ENCODE measurements at places on chromosomes 3 and 15. TPM values are rescaled to one million over a fixed set of nuclear protein-coding genes. Genes with fewer than 3 reads are reported as not detected.

The FES gene
- polyA plus RNA-seq: 0.03 TPM

The PARP15 gene
- not detected for polyA plus RNA-seq

The PCLAF gene
- polyA plus RNA-seq: 46.0 TPM

The ZNF609 gene
- 10.3 TPM for polyA plus RNA-seq

The SLC2A2 gene
- polyA plus RNA-seq: 0.63 TPM

The SAXO2 gene
- polyA plus RNA-seq: 5.4 TPM

The CCR2 gene
- not detected for polyA plus RNA-seq

DNA sequence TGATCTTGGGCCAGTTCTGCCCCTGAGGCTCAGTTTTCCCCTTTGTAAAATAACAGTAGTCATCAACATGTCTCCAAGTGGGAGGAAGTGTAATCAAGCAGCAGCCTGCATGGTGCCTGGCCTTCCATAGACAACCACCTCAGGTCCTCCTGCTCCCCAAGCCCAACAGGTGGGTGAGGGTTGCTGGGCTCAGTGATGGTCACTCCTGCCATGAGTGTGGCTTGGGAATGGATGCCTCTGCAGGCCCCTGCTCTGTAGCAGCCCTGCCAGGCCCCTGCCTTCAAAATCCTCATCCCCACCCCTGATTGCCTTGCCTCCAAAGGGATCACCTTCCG, 59.1 kb upstream of the SLC6A1 start:
- no peak overlapping the region for H3K4me3 ChIP-seq
- no peak for DNase-seq
- no peaks in the 10 kb centered on the region for H3K36me3 ChIP-seq
- H3K4me1 ChIP-seq: peaks cover 24% of the 10 kb centered on the region
- H3K27me3 ChIP-seq: no peaks in the 10 kb centered on the region

DNA sequence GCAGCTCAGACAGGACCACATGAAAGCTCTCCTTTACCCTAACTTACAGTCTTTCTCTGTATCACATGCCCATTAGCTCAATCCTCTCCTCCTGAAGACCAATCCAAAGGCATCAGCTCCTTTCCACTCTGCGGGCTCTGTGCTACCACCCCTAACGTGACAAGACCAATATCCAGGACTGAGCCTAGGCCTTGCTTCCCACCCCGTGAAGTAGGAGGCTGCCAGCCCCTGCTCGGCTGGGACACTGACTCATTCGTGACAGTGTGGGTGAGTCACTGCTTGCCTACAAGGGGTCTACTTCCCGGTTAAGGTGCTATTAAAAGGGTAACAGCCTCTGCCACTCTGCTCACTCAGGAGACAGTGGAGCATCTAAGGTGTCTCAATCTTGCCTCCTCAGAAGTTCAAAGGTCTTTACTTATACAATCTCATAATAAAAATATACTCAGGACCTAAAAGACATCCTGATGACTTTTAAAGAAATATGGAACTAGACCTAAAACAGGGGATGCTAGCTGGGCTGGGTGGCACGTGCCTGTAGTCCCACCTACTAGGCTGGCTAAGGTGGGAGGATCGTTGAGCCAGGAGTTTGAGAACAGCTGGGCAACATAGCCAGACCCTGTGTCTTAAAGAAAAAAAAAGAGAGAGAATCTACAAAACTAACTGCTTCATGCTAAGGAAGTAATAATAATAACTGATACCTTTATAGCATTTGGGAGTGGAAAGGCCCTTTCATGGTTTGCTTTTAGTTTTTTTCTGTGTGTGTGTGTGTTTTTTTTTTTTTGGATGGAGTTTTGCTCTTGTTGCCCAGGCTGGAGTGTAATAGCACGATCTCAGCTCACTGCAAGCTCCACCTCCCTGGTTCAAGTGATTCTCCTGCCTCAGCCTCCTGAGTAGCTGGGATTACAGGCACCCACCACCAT, 55.0 kb downstream of the TMEM44 start:
- DNase-seq: no peak
- peaks cover 2% of the 10 kb centered on the region for H3K4me1 ChIP-seq
- H3K36me3 ChIP-seq: no peaks in the 10 kb centered on the region
- H3K4me3 ChIP-seq: no peak overlapping the region
- no peaks in the 10 kb centered on the region for H3K27me3 ChIP-seq

DNA sequence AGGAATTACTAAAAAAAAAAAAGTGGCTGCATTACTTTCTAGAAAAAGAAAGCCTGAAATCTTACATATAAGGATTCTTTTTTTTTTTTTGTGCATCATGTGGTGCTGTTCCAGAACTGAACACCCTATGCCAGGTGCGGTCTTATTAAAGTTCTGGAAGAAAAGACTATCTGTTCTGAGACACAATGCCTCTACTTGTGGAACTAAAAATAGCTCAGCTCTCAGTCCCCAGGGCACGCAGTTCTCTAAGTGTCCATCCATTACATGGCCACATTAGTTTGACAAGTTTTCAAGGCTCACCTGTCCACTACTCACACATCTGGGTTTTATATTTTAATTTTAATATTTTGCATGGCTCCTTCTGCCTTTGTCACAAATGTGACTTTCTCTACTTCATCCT, 126.6 kb upstream of the ADAMTS9 start:
- no peaks in the 10 kb centered on the region for H3K27me3 ChIP-seq
- 0 out of 2 replicates have a peak, but pooled peaks cover 10% of the 10 kb centered on the region for H3K4me1 ChIP-seq
- no peak overlapping the region for H3K4me3 ChIP-seq
- H3K36me3 ChIP-seq: no peaks in the 10 kb centered on the region

DNA sequence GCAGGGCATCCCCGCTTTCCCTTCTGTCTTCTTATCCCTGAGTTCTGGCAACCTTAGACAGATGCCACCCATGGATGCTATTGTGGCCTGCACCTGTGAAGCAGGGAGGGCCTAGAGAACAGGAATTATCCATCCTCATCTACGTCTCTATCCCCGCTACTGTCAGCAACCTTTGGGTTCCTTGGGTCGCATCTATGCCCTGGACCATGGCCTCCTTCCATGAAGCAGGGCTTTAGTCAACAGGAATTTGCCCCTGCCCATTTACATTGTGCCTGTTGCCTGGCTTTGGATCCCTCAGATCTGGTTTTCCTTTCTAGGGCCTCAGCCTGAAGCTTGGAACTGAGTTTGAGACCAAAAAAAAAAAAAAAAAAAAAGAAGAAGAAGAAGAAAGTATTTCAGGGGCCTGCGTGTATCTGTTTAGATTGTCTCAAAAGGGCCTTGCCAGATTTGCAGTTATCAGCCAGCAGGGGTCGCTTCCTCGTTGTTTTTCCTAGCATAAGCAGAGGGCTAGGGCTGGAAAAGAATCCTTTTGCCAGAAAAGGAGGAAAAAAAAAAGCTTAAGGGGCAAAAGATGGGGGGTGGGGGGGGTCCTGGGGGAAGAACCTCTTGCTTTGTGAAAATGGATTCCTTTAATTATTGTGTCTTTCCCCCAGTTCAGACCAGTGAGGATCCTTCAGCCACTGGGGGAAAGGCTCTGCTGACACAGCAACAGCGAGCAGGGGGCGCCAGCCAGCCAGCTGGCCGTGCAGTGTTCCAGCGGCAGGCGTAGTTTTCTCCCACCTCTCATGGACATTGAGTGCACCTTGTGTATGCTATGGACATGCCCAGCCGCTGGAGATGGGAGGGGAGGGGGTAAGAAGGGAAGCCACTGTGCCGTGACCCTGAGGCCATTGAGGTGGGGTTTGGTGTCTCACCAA, 65.7 kb upstream of the ALDH1L1 start:
- DNase-seq: peak; percentile 59
- H3K4me1 ChIP-seq: no peaks in the 10 kb centered on the region

GRCh38 chr3:94520364-94520763, 457.5 kb downstream of the NSUN3 start:
- DNase-seq: no peak
- H3K4me3 ChIP-seq: no peak overlapping the region
- H3K27me3 ChIP-seq: no peaks in the 10 kb centered on the region
- no peak overlapping the region for H3K27ac ChIP-seq
- no peaks in the 10 kb centered on the region for H3K36me3 ChIP-seq
- no peaks in the 10 kb centered on the region for H3K4me1 ChIP-seq

- DNase-seq: no peak
- H3K36me3 ChIP-seq: no peaks in the 10 kb centered on the region
- no peak overlapping the region for H3K4me3 ChIP-seq
- no peaks in the 10 kb centered on the region for H3K27me3 ChIP-seq
- peaks cover 4% of the 10 kb centered on the region for H3K4me1 ChIP-seq
Observed at GRCh38 chr3:148233403-148233802, 464.3 kb upstream of the AGTR1 start.

DNA sequence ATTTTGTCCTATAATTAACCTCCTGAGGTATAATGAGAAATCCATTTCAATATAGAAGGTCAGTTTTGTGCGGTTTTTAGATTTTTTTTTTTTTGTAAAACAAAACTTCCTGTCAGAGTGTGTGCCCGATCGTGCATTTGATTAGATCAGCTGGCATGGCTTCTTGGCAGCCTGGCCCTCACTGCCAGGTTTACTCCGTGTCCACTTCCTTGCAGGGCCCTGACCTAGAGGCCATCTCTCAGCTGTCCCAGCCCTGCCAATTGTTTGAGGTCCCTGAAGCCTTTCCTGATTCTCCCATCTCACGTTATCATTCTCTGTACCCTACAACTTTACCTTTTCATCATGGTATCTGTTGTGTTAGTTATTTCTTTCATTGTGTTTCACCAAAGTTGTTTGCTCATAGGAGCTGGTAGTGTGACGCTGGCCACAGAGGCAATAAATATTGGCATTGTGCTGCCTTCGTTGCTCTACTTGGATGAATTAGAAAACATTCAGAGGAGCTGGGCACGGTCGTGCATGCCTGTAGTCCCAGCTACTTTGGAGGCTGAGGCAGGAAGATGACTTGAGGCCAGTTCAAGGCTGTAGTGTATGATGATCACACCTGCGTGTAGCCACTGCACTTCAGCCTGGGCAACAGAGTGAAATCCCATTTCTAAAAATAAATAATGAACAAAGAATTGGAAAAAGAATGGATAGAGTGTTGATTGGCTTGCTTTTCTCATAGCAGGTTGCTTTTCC, 202.0 kb downstream of the GHSR start:
- H3K4me1 ChIP-seq: peaks cover 8% of the 10 kb centered on the region
- H3K27ac ChIP-seq: peak overlapping the region; percentile 30
- H3K36me3 ChIP-seq: peaks cover 20% of the 10 kb centered on the region
- no peak overlapping the region for H3K4me3 ChIP-seq
- peak; percentile 28 for DNase-seq

DNA sequence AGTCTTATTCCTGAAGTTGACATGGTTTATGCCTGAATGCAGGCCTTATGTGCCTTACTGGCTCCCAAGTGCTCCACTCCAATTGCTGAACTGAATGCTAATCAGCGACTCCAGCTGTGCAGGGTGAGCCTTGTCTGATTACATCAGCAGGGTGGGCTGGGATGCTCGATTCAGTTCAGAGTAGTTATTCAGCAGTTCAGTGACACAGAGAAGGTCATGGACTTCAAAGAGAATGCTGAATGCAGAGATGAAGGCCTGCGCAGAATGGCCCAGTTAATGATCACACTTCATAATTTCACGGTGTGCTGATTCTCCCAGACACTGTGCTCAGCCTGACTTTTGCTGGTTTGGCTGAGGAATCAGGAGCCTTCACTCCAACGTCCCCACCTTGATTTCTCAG, 63.6 kb downstream of the CLDN1 start:
- peaks cover 9% of the 10 kb centered on the region for H3K27me3 ChIP-seq
- H3K4me1 ChIP-seq: no peaks in the 10 kb centered on the region
- no peak for DNase-seq
- no peaks in the 10 kb centered on the region for H3K36me3 ChIP-seq
- H3K27ac ChIP-seq: no peak overlapping the region

DNA sequence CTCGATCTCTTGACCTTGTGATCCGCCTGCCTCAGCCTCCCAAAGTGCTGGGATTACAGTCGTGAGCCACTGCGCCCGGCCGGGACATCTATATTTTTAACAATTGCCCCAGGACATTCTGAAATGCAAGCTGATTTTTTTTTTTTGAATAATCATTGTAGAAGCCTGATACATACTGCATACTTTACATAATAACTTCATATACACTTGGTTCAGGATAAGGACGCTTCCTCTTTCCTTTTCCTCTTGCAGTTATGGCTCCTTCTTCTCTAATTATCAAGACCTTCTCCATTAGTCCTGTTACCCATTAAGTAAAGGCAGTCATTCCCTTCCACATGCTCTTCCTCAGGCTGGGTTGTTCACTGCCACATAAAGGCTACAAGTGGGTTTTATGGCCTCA, 58.3 kb downstream of the SLCO3A1 start:
- peaks cover 5% of the 10 kb centered on the region for H3K4me1 ChIP-seq
- no peaks in the 10 kb centered on the region for H3K27me3 ChIP-seq
- no peaks in the 10 kb centered on the region for H3K36me3 ChIP-seq
- DNase-seq: no peak

DNA sequence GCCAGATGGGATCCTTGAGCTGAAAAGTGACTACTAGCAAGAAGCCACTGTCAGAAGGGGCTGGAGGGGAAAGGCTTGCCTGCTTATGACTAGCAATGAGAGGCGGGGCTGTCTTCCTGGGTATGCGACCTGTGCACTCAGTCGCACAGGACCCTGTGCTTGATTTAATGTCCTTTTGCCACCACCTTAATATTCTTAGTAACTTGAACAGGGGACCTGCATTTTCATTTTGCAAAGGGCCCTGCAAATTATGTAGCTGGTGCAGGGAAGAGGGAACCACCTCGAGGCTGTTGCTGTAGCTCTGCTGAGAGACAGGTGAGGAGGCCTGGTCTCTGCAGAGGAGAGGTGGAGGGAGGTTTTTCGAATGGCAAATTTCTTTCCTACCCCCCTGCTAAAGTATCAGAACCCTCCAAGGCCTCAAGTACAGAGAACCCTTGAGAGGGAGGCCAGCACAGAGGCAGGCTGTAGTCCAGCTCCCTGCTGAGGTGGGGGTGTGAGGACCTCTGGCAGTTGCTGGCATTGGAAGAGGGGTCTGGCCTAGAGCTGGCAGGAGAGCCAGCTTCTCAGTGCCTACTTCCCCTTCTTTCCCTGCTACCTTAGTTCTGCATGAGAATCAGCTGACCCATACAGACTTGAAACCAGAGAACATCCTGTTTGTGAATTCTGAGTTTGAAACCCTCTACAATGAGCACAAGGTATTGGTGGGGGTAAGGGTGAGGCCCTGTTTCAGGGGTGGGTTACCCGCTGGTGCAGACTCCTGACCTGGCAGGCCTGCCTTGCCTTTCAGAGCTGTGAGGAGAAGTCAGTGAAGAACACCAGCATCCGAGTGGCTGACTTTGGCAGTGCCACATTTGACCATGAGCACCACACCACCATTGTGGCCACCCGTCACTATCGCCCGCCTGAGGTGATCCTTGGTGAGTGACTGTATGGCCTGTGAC, 11.4 kb downstream of the CLK3 start:
- H3K27me3 ChIP-seq: no peaks in the 10 kb centered on the region
- no peak for DNase-seq
- no peaks in the 10 kb centered on the region for H3K4me1 ChIP-seq
- no peak overlapping the region for H3K27ac ChIP-seq
- H3K36me3 ChIP-seq: peaks cover 36% of the 10 kb centered on the region

GRCh38 chr3:51698209-51698608, 8.7 kb upstream of the GRM2 start:
- no peak overlapping the region for H3K4me3 ChIP-seq
- H3K36me3 ChIP-seq: peaks cover 34% of the 10 kb centered on the region
- H3K4me1 ChIP-seq: peaks cover 9% of the 10 kb centered on the region

- H3K4me3 ChIP-seq: no peak overlapping the region
- H3K36me3 ChIP-seq: no peaks in the 10 kb centered on the region
- no peaks in the 10 kb centered on the region for H3K4me1 ChIP-seq
- H3K27me3 ChIP-seq: no peaks in the 10 kb centered on the region
- no peak overlapping the region for H3K27ac ChIP-seq
Observed at GRCh38 chr15:96264801-96265515, 65.5 kb upstream of the NR2F2 start.
